Mucosa of gallbladder (tissue), 1 donor: ENCODE measurements at places on chromosomes 6 and 20. TPM values are rescaled to one million over a fixed set of nuclear protein-coding genes. Genes with fewer than 3 reads are reported as not detected.

SLC13A3 gene
- total RNA-seq, result 1.5 TPM

DNA sequence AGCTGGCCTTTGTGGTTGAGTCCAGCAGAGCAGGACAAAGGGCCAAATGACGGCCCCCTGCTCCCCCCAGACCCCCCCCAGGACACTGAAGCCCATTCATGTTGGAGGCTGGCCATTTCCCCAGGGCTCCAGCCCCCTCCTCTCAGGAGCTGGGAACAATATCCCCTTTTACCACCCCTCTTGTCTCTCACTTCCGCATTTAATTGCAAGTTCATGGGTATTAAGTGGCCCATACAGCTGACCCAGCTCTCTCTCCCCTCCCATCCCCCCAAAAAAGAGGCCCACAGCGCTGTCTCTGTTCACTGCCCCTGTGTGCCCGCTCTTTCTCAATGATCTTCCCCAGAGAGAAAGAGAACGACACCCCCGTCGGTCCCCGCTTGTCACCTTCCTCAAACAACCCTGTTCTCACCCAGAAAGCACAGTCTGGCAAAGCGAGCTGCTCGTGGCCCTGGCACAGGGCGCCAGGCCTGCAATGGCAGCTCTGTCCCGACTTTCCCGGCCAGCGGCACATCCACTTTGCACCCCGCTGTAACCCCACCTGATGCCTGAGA, 30.4 kb downstream of the PREX1 start:
- peak; percentile 26 for DNase-seq

- DNase-seq, result no peak
These were observed 5.5 kb downstream of the CASP8AP2 start for GRCh38 chr6:89834884-89835792.

HCRTR2 gene
- total RNA-seq, result not detected

DNA sequence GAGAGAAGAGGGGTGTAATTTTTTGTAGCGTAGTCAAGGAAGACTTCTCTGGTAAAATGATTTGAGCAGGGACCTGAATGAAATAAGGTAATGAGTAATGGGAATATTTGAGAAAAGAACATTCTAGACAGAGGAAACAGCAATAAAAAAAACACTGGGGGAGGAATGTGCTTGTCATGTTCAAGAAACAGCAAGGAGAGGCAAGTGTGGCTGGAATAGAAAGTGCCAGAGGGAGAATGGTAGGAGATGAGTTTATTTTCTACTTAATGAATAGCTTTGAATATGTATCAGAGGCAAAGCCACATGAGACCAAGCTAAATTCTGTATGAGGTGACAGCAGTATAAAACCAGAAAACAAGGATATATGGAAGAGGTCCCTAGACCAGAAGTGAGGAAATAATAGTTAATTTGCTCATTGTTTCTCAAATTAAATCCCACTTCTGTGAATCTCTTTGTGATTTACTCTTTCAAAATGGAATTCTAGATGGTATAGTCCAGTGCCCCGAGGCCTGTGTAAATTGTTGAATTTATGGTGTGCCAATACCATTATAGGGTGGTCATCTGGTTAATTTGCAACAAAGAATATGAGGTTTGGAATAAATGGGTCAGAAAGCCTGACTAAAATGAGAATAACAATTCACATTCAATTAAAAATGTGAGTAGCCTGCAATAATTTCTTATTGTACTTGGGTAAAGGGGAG, 170.2 kb downstream of the CDKAL1 start:
- DNase-seq, result no peak

DNA sequence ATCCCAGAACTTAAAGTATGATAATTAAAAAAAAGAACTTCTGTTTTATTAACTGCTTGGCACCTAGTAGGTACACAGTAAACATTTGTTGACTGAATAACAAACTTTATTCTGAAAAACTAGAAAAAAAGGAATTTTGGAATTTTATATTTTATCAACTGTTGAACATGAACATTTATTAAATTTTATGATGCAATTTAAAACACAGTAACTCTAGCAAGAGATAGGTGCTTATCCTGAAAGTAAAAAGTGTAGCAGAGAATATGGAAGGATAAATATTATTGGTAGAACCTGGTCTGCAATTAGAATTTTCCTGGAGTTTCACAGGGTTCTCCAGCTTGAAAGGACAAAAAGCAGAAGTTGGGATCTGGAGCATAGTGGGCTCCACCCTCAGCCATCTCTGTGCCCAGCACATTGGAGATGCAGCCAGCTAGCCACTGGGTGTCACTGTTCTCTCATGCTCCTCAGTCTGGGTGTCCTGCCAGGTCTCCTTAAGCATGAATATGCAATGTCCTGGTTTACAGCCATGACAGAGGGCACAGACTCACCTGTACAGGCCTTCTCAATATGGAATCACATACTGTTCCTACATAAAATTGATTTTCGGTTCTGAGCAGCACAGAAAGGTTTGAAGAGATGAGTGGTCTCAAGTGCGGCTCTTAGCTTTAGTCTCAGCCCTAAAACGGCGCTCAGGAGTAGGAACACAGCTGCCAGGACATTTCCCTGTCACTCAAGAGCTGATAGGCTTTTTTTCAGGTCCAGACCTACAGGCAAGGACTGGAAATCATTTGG, 31.7 kb upstream of the IL20RA start:
- DNase-seq, result peak; percentile 77

DNA sequence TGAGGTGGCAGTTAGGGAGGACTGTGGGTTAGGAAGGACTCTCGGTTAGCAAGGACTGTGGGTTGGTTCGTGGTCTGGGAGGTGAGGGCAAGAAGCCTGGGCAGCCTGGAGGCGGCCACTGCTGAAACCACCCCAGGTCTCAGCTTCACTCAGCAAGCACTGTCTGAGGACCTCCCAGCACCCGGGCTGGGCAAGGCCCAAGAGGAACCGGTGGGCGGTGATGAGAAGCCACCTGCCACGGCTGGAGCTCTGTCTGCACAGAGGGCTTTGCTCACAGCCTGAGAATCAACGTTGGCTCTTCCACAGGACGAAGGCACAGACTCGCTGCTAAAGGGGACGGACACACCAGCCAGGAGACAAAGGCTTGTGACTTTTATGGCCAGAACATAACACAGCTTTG, 69.3 kb downstream of the DACT2 start:
- DNase-seq, result no peak

GRCh38 chr6:87641065-87641692, 51.2 kb downstream of the ORC3 start:
- DNase-seq, result no peak

- DNase-seq, result no peak
These were observed 255.2 kb downstream of the CD109 start for GRCh38 chr6:73951183-73951582.

DNA sequence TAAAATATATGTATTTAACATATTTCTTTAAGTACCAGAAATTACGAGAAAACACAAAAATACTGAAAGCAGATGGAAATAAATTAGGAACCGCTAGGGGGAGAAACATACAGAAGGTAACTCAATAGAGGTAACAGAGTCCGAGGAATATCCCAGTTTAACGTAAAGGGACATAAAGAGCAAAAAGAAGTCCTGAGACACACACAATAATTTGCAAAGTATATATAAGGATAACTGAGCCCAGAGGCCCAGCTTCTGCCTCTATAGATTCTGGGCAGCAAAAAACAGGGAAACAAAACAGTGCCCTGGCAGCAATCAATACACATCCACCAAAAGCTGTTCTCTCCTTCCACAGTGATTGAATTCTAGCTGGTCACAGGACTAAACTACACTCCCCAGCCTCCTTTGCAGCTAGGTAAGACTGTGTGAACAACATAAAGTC, 15.1 kb downstream of the TBC1D32 start:
- no peak for DNase-seq

BEND6 gene
- 0.95 TPM for total RNA-seq

GRCh38 chr20:63322146-63322932, 29.4 kb downstream of the COL20A1 start:
- no peak for DNase-seq

OSTM1 gene
- 33.4 TPM for total RNA-seq

DNA sequence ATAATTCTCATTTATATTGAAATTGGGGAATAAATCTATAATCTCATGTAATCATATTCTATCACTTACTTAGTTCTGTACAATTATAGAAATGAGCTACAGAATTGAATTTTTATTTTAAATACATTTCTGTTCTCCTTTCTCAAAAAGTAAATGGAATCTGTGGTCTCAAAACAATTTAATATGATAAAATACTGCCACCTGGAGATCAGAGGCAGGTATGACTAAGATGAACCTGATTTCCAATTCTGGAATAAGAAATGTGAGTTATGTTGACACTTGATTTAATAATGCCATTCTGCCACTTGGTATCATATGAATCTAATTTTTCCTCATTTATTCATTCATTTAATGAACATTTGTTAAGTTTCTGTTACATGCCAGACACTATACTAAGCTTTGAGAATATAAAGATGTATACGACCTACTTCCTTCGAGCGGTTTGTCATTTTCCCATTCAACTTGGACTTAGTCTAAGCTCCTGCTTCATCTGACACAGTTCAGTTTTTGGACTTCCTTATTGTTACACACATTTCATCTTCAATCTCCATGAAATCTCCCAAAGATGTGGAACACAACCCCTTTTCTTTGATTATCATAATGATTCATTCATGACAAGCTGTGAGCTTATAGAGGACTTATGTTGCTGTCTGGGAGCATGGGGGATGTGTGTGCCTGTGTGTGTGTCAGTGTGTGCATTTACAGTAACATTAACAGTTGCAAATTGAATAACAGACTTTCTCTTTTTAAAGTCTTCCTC, 7.5 kb upstream of the CCDC28A start:
- no peak for DNase-seq

- DNase-seq, result no peak
These were observed 172.9 kb downstream of the LAMA2 start for GRCh38 chr6:129055796-129056195.

- no peak for DNase-seq
These were observed 85.4 kb downstream of the PPP1R14C start for GRCh38 chr6:150228072-150228733.

- no peak for DNase-seq
These were observed 126.4 kb downstream of the OPRM1 start for GRCh38 chr6:154165478-154165877.

DNA sequence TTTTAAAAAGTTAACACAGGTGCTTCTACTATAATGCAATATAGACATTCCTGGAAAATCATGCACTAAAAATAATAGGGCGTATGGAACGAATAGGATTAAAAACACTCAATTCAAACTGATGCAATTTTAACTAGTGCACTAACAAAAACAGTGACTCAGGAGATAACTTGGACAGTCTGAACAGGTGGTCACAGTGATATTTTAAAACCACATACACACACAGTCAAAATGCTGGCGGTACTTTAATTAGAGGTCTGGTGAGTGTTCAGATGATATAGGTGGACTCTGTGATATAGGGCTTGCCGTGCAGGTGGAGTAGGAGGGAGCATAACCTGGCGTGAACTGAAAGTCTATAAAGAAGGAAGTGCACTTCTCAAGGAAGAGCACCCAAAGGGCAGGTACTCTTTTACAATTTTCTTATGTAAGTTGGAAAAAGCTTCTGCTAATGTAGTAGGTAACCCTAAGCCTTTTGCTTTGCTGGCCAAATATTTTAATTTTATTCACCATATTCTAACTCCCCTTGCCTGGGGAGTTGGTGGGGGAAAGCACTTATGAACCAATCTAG, 41.9 kb upstream of the PLN start:
- DNase-seq, result no peak

DNA sequence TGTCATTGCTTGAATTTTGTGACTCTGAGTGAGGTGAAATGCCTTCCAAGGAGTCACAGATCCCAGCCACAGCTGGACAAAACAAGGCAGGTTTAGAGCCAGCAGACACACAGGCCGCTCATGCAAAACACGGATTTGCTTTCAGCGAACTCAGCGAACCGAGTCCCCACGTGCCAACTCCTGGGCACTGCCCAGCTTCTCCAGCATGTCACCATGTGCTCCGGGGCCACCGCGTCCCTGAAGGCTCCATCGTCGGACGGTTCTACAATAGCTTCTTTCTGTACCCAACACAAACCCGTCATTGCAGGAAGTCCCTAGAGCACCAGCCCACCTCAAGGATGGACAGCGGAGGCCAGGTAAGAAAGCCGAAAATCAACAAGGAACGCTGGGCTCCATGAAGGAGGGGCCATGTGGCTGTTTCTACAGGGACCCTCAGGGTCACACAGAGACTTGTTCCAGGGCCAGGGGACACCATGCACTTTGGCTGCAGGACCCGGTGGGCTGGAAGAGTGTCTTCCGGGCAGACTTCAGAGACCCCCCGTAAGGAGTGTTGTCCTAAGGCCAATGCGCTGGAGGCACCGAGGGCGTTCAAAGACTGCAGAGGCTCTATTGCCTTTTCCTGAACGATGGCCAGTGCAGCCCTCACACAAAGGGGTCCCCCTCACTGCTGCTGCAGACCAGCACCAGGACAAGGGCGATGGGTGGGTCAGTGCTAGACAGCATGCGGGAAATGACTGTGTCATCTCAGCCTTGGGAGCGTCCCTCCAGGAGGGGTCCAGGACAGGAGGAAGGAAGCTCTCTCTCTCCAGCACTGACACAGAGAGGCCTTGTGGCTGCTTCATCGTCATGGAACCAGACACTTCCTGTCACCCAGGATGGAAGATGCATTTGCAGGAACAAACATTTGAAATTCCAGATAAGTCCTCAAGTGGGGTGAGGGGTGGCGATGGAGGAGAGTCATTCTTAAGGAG, 19.8 kb downstream of the DACT2 start:
- no peak for DNase-seq

DNA sequence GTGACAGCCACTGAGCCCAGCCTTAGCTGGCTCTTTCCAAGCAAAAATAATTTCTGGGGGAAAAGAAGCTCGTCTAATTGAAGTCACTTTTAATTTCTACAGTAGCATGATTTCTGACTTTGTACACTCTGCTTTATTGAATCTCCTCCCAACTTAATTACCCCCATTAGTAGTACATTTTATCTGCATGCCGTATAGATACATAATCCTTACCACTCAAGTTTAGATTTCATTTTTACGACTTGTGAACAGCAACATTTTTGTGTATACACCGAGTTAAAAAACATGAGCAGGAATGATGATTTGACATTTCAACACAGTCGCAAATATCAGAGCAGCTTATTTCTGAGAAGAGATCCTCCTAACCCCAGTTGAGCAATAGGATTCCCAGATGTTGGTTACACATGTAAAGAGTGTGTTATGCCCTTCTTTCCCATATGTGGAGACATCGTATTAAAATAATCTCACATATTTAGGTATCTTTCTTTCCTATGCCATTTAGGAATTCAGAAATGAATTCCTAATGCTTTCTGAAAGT, 127.3 kb upstream of the MTHFD1L start:
- DNase-seq, result no peak

GRCh38 chr6:15709651-15710269, 46.9 kb upstream of the DTNBP1 start:
- no peak for DNase-seq

PLA2G7 gene
- total RNA-seq, result 1.8 TPM

DNA sequence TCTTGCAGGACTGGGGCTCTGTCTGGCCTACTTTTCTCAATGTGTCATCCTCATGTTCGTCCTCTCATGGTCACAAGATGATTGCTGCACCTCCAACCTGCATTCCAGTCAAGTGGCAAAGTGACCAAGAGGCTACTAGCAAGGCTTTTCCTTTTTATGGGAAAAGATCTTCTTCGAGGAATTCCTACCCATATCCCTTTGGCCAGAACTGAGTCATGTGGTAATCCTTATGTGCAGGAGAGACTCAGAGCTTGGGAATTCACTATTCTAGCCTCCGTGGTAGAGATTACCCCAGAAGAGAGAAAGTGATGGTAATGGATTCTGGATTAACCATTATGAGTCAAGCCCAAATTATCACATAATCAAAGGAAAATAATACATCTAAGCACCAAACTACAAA, 162.7 kb downstream of the KCNQ5 start:
- no peak for DNase-seq

- no peak for DNase-seq
These were observed 178.9 kb upstream of the ARID1B start for GRCh38 chr6:156598071-156598854.

GRCh38 chr20:5096463-5096862, 23.3 kb downstream of the PCNA start:
- no peak for DNase-seq

SERPINB6 gene
- total RNA-seq, result 141 TPM

LPA gene
- total RNA-seq, result 1.3 TPM
